Psoas muscle (tissue), 8 donors: ENCODE measurements at places on chromosomes 1 and 21. TPM values are rescaled to one million over a fixed set of nuclear protein-coding genes. Genes with fewer than 3 reads are reported as not detected.
A peak's percentile ranks its signal among the peaks of the same experiment; 100 is the strongest.

Gene CD1E
- not detected for total RNA-seq

Gene MOB3C
- total RNA-seq = 33.8 TPM

Gene OR2T35
- total RNA-seq = not detected

Gene C1orf105
- 13.5 TPM for total RNA-seq

Gene CLCA1
- total RNA-seq = not detected

Gene AHDC1
- total RNA-seq = 65.2 TPM

Gene RNF220
- 61.1 TPM for total RNA-seq

DNA sequence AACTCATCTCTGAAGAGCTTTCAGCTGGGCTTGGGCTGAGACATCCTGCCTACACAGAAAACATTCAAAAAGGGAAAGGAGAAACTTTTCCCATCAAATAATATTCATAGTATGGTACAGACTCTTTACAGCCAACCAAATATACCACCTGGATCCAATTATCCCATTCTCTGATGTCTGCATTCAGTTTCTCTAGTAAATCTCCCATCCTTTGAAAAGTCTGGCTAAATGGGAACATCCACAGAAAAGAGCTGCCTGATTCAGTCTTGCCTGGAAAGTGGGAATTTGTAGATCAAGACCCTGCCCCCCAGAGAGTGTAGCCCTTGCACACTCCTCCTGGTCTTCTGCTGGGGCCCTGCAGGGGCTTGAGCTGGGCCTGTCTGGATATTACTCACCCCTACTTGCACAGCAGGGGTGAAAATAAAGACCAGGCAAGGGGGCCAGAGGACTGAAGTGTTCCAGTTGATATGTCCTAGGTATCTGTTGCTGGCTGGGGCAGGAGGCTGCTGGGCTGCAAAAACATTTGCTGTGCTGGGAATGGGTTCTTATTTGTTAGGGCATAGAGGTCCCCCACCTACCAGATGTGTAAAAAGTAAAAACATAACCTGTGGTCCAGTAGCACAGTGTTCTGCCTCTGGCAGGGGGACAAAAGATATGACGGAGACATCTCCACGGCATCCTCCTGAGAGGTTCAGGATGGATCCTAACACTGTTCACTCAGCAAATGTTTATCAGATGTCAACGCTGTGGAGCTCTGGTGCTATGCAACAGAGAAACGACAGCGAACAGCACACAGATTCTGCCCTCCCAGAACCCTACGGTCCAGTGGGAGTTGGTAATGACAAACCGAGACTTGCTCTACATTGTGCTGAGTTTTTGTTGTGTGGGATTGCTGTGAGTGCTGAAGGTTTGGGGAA, 140.3 kb downstream of the PLXNA2 start:
- no peak for DNase-seq

GRCh38 chr1:247324204-247324787, 7.4 kb downstream of the ZNF496 start:
- DNase-seq = no peak

DNA sequence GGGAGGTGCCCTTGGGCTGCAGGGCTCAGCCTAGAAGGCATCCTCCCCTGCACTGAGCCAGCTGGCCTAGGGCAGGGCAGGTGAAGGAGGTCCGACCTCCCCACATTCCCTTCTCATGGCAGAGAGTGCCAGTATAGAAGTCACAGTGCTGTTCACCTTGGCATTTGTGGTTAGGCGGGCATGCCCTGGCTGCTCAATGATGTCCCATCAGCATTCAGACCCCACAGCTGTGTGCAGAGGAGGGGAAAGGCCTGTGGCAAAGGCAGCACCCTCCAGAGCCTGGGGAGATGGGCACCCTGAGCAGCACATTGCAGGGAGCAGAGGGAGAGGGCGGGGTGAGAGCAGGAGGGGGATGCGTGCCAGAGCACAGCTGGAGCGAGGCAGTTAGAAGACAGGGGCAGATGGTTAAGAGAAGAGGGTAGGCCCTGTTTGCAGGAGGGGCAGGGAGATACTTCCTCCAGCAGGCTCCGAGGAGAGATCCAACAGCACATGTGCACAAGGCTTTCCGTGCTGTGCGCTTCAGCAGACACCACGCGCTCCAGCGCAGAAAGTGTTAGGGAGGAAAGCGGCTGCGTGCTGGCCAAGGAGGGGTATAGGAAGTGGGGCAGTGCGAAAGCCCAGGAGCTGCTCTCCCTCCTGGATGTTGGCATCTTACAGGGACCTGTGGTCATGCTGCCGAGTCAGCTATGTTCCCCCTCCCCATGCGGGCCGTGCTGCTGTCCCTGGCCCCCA, 43.7 kb upstream of the COL6A1 start:
- no peak for DNase-seq

- no peak for DNase-seq
Observed at GRCh38 chr1:29601021-29601420, 364.7 kb downstream of the PTPRU start.

- peak; percentile 81 for DNase-seq
Observed at GRCh38 chr1:223845037-223845809, 524 bp downstream of the TP53BP2 start.

GRCh38 chr1:90614872-90615271, 102.2 kb downstream of the BARHL2 start:
- DNase-seq = no peak
